Neural progenitor cell (in vitro differentiated cells): ENCODE measurements at places on chromosomes 4 and X. TPM values are rescaled to one million over a fixed set of nuclear protein-coding genes. Genes with fewer than 3 reads are reported as not detected.

LONRF3 gene
- total RNA-seq = 0.25 and 0.39 TPM in 2 replicates

ATP11C gene
- 43.6 and 68.0 TPM in 2 replicates for total RNA-seq

CC2D2A gene
- 18.9 and 40.0 TPM in 2 replicates for total RNA-seq

UGT2A1 gene
- not detected in 2 replicates for total RNA-seq

RAB39B gene
- 6.3 and 8.7 TPM in 2 replicates for total RNA-seq

DNA sequence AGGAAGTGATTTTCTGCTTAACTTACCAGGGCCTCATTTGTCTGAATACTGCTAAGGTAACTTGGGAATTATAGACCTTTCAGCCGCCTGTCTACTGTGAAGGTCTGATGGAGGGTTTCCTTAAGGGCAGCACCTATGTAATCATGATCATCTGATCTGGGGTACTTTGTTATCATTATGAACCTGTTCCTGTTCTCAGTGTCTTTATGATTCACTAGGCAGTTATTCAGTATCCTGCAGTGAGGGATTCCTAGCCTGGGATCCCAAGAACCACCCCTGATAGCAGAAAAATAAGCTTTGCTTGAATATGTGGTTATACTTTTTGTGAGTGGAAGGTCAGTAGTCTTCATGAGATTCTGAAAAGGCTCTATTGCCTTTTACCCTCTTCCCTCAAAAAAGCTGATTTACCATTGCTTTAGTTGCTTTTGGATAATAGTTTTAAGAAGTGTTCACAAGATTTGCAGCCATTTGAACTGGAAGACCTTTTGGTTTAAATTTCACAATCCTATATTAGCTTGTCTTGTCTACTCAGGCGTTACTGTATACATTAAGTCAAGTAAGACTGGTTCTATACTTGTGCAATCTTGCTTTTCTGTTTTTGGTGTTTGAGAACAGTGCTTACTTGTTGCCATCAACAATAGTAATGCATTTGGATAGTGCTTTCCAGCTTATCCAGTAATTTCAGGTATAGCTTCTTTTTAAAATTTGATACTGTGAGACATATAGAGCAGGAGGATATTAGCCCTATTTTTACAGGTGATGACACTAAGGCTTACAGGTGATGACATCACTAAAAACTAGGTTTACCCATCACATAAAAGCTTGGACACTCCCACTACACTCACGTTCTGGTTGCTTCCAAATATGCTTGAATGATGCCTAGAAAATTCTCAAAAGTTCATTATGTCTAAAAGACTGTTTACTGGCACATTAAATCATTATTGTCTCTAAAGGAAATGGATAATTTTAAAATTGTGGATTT, 60.0 kb downstream of the FHIP1A start:
- no peak for DNase-seq
- no peak overlapping the region for H3K27ac ChIP-seq
- no peaks in the 10 kb centered on the region for H3K4me1 ChIP-seq
- H3K4me3 ChIP-seq = no peak overlapping the region

DNA sequence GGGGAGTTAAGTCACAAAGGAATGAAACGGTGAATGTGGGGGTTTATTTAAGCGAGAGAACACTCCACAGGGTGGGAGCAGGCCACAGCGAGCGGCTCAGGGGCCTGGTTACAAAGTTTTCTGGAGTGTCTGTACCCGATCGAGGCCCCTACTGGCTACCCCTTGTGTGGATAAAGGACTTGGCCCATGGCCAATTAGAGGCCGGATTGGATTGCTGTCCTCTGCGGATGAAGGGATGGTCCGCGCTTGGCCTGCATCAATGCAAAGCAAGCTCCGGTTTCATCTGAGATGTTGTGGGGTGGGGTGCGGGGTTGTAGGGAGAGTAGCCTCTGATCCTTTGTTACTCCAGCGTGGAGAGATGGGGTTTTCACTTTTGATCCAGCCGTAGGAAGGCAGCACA, 1574.5 kb upstream of the TENM3 start:
- H3K4me3 ChIP-seq = no peak overlapping the region
- peaks cover 5% of the 10 kb centered on the region for H3K4me1 ChIP-seq
- H3K36me3 ChIP-seq = no peaks in the 10 kb centered on the region
- no peak for DNase-seq

DNA sequence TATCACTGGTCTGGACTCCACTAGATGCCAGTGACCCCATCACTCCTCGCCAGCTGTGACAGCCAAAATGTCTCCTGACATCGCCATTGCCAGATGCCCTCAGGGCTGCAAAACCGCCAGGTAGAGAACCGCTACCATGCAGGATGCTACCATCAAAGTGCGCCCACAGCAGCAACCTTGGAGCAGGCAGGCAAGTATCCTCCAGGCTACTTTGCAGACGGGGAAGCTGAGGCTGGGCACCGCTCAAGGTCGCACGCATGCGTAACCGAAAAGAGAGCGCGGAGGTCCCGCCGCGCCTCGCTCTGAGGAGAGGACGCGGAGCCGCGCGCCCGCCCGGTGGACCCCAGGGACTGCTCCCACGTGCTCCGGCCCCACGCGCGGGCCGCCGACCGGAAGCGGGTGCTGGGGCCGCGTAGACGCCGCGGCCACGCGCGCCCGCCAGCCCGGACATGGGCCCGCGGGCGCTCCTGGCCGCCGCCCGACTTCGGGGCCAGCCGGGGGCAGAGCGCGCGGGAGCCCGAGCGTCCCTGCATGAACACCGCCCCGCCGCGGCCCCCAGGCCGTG, at the start of gene STS:
Gene STS, plus strand, starts transcription at position 300 of the 565 bp plus-strand sequence. CDS start 105,488 bp downstream, outside the sequence.
- peak within 1 kb of the TSS; percentile 55 for H3K4me3 ChIP-seq
- peak; percentile 63 for DNase-seq
- H3K27ac ChIP-seq = peak within 1 kb of the TSS; percentile 77

- H3K4me1 ChIP-seq = no peaks in the 10 kb centered on the region
- H3K36me3 ChIP-seq = no peaks in the 10 kb centered on the region
- H3K4me3 ChIP-seq = no peak overlapping the region
Measured at GRCh38 chr4:64200001-64200555, 209.2 kb downstream of the TECRL start.

DNA sequence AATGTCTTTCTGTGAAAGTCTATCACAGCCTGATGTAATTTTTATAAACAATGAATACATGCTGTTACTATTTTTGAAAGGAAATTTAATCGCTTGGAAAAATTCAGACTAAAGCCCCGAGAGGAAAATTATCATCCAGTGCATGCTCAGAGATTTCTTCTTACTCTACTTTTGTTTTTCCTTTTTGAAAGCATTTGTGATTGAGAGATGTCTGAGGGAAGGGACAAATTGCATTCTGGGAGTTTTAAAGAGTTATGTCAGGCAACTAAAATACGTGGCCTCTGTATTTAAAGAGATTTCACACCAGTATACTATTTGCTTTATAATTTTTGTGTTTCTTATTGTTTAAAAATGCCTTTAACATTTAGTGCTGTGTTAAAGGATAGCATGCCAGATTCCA, 1.4 kb upstream of the ZFX start:
- H3K27ac ChIP-seq = peak overlapping the region; percentile 100
- no peaks in the 10 kb centered on the region for H3K36me3 ChIP-seq

DNA sequence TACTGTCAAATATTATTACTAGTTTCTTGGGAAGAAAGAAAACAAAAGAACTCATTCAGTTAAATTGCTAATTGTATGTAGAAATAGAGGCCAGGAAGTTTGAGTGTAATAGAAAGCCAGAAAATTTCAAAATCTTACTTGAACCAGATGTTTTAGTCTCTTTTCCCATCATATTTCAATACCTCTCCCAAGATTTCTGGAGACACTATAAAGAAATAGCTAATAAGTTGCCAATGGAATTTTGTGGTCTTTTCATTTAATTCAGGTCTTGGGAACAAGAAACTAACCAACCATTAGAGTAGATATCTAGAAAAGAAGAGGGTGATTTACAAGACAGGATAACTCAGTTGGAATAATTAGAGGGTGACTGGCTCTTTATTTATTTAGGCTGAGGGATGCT, 112.2 kb downstream of the AGTR2 start:
- H3K4me3 ChIP-seq = no peak overlapping the region
- H3K27ac ChIP-seq = no peak overlapping the region
- no peak for DNase-seq
- H3K27me3 ChIP-seq = no peaks in the 10 kb centered on the region
- no peaks in the 10 kb centered on the region for H3K36me3 ChIP-seq
- no peaks in the 10 kb centered on the region for H3K4me1 ChIP-seq

DNA sequence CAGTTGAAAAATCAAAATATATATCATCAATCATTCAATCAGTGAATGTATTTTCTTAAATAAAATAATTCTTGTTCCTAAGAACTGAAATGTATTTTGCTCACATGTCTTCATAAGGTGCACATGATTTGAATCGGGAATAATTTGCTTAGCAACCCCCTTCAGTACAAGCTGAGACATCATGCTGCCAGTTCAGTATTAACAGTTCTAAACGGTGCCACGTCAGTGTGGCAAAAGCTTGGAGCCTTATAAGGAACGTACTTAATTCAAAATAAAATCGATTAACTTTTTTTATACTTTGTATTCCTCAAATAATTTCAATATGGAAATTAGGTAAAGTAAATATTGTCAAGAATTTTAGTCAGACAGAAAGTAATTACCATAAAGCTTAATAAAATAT, 287.9 kb downstream of the CCSER1 start:
- no peak overlapping the region for H3K4me3 ChIP-seq
- H3K4me1 ChIP-seq = no peaks in the 10 kb centered on the region
- no peak for DNase-seq
- H3K36me3 ChIP-seq = no peaks in the 10 kb centered on the region

DNA sequence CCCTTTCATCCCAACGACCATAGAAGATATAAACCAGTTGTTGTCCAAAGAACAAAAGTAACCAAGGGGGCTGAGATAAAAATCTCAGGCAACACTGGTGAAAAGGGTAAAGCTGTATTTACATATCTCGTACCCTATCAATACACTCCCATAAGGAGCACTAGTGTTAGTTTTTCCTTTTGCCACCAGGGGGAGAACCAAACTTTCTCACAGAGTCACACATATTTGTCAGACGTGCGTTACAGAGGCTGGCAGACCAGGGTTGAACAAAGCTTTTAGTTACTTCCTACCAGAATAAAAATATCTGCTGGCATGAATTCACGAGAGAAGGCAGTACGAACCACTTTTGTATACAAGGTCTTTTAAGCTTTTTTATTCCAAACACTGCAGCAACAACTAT, 88.3 kb downstream of the AMELX start:
- no peaks in the 10 kb centered on the region for H3K27me3 ChIP-seq
- H3K4me1 ChIP-seq = no peaks in the 10 kb centered on the region
- H3K4me3 ChIP-seq = no peak overlapping the region
- peak; percentile 44 for DNase-seq
- no peak overlapping the region for H3K27ac ChIP-seq

DNA sequence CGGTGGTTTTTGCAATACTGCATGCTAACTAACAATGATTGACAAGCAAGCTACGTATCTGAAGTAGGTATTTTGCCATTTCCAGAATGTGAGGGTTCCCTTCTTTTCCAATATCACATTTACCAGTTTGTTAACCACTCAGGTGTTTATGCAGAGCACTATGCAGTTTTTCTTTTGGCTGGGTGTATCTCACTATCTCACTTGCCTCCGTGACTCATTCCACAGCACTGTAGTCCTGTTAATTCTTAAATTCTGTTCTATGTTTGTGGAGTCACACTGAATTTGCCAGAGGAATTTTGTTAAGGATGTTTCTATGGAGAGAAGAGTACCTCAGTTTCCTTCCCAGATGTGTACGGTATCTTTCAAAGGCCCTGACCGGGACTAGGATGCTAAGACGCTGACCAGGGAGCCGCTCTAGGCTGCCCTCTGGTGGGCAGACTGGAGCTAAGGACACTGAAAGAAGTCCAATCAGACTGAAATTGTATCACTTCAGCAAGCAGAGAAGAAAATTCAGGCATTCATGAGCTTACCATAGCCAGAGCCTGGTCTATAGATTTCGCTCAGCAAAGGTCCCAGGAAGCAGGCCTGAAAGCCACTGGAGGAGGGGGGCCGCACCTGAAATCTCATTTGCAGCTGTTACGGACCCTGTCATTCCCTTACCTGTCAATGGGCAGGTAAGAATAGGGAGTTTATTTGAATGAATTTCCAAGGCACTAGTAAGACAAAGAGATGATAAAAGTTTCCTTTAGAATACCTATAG, 388.4 kb upstream of the SPOCK3 start:
- H3K4me3 ChIP-seq = no peak overlapping the region
- H3K27me3 ChIP-seq = no peaks in the 10 kb centered on the region
- DNase-seq = peak; percentile 81
- H3K36me3 ChIP-seq = no peaks in the 10 kb centered on the region
- no peaks in the 10 kb centered on the region for H3K4me1 ChIP-seq

- H3K36me3 ChIP-seq = no peaks in the 10 kb centered on the region
- no peak for DNase-seq
- no peaks in the 10 kb centered on the region for H3K4me1 ChIP-seq
Measured at GRCh38 chrX:30961387-30962174, 72.5 kb upstream of the TAB3 start.

DNA sequence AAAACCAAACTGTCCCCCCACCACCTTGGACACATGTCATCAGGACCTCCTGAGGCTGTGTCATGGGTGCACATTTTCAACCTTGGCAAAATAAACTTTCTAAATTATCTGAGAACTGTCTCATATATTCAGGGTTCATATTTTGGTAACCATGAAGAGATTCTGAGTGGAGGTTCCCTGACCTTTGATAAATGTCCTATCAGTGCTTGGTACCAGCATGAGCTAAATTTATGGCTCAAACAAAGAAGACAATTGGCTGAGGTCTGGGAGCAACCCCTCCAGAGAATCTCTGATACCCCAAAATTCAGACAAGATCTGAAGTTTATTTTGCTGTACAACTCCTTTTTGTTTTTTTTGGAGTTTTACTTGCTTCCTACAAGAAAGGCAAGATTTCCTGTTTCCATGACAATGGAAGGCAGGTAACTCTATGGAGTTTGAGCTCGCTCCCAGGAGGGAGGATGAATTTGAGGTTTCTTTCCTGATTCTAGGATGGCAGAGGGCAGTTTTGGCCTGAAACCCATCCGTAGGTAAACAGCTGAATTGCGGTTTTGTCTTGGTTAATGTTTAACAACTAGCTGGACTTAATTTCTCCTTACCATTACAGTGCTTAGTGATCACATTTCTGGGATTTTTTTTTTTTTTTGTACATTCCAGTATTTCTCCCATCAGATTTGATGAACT, 14.5 kb downstream of the UGT2B15 start:
- DNase-seq = no peak
- peaks cover 6% of the 10 kb centered on the region for H3K4me1 ChIP-seq
- no peaks in the 10 kb centered on the region for H3K27me3 ChIP-seq
- H3K27ac ChIP-seq = no peak overlapping the region

- H3K27me3 ChIP-seq = no peaks in the 10 kb centered on the region
- H3K4me3 ChIP-seq = no peak overlapping the region
- DNase-seq = peak; percentile 40
- peaks cover 22% of the 10 kb centered on the region for H3K4me1 ChIP-seq
Measured at GRCh38 chrX:140099221-140099620, 133.9 kb upstream of the CXorf66 start.
